Natural killer cell treated with Interleukin-12 subunit alpha and Interleukin-12 subunit beta and Interleukin-15 and Interleukin-18, amount 100 ng/mL, for 72 hours (primary cell): ENCODE measurements at places on chromosomes 11 and 22. TPM values are rescaled to one million over a fixed set of nuclear protein-coding genes. Genes with fewer than 3 reads are reported as not detected.
A peak's percentile ranks its signal among the peaks of the same experiment; 100 is the strongest.

DNA sequence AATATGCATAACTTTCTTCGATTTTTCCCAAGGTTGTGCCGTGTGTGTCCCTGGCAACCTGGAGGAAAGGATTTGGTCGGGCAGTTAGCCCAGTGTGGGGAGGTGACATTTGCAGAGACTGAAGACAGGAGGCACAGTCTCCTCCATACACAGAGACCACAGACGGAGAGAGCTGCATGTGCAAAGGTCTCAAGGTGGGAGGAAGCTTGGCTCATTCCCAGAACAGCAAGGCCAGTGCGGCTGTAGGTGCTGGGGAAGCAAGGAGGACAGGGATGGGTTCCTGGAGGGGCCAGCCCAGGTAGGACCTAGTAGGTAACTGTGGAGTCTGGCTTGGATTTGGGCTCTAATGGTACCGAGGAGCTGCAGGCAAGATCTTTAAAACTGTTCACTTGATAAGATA, 20.7 kb upstream of the CPT1A start:
- H3K36me3 ChIP-seq = no peaks in the 10 kb centered on the region
- no peaks in the 10 kb centered on the region for H3K4me1 ChIP-seq
- DNase-seq = no peak
- no peak overlapping the region for H3K4me3 ChIP-seq
- no peak overlapping the region for H3K27ac ChIP-seq

GRCh38 chr11:13949876-13950275, 12.6 kb upstream of the SPON1 start:
- no peaks in the 10 kb centered on the region for H3K4me1 ChIP-seq
- no peaks in the 10 kb centered on the region for H3K36me3 ChIP-seq
- no peak overlapping the region for H3K27ac ChIP-seq
- peaks cover 2% of the 10 kb centered on the region for H3K27me3 ChIP-seq
- H3K4me3 ChIP-seq = no peak overlapping the region

- H3K27me3 ChIP-seq = peaks cover 22% of the 10 kb centered on the region
- no peak overlapping the region for H3K4me3 ChIP-seq
- H3K27ac ChIP-seq = no peak overlapping the region
- no peak for DNase-seq
Observed at GRCh38 chr22:28904211-28904896, 21.0 kb downstream of the ZNRF3 start.

DNA sequence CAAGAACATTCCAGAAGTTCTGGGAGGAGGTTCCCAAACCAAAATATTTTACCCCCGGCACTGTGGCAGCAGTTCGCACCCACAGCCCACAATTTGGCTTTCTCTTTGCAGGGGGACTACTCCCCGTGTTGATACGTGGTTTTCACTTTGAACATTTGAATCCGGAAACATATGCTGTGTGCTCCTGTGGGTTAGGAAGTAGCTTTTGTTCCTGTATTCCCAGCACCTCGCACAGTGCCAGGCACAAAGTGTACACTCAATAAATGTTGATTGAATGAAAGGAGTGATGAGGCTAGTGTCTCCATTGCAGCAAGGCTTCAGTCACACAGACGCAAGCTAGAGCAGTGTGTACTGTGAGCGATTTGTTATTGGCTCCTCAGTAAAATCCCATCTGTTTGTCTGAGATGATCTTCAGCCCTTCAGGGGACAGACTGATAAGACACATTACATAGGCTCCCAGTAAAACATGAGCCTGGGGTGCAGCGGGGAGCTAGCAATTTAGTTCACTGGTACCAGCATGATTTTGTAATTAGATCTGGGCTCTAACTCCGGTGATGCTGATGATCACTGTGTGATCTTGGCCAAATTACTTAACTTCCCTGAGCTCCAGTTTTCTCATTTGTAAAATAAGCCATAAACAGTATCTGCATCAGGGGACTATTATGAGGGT, 2.2 kb downstream of the LAYN start:
- peak; percentile 63 for DNase-seq
- no peak overlapping the region for H3K27ac ChIP-seq
- H3K36me3 ChIP-seq = no peaks in the 10 kb centered on the region
- H3K4me1 ChIP-seq = peaks cover 24% of the 10 kb centered on the region
- H3K27me3 ChIP-seq = peaks cover 68% of the 10 kb centered on the region
- peak overlapping the region; percentile 59 for H3K4me3 ChIP-seq

DNA sequence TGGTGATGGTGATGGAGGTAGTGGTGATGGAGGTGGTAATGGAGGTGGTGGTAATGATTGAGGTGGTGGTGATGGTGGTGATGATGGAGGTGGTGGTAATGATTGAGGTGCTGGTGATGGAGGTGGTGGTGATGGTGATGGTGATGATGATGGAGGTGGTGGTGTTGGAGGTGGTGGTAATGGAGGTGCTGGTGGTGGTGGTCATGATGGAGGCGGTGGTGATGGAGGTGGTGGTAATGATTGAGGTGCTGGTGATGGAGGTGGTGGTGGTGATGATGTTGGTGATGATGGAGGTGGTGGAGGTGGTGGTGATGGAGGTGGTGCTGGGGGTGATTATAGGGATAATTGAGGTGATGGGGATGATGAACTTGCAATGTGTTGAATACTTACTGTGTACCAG, 79.9 kb downstream of the MPPED1 start:
- H3K27me3 ChIP-seq = no peaks in the 10 kb centered on the region
- peak; percentile 42 for DNase-seq
- H3K36me3 ChIP-seq = no peaks in the 10 kb centered on the region
- H3K4me1 ChIP-seq = peaks cover 3% of the 10 kb centered on the region

INS gene
- total RNA-seq = not detected

HTR3A gene
- total RNA-seq = not detected
